ENCODE measurements at places on chromosomes 7 and 10. TPM values are rescaled to one million over a fixed set of nuclear protein-coding genes. Genes with fewer than 3 reads are reported as not detected.

The GATA3 gene
- total RNA-seq = 2.0 TPM

The USP54 gene
- total RNA-seq = 32.6 TPM

The CARD11 gene
- total RNA-seq = 1.8 TPM

The MBLAC1 gene
- 1.8 TPM for total RNA-seq

- no peak for DNase-seq
Measured at GRCh38 chr10:127234306-127234800, 38.0 kb upstream of the INSYN2A start.

DNA sequence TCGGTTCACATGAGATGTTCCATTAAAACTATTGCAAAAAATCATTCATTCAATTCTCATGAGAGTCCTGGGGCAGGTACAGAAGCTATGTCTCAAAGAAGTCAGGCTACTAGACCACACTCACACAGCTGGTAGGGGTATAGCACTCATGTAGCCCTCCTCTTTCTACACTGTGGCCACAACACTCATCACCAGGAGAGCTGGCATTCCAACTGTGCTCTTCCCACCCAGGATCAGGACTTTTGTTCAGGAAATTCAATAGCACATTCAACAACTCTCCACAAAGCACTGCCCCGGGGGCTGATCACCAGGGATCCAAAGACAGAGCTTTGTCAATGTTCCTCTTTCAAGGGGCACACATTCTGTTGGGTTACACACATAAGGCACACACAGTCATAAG, 31.0 kb upstream of the C10orf90 start:
- no peak for DNase-seq

GRCh38 chr10:64075604-64076003, 554.4 kb downstream of the REEP3 start:
- DNase-seq = no peak

DNA sequence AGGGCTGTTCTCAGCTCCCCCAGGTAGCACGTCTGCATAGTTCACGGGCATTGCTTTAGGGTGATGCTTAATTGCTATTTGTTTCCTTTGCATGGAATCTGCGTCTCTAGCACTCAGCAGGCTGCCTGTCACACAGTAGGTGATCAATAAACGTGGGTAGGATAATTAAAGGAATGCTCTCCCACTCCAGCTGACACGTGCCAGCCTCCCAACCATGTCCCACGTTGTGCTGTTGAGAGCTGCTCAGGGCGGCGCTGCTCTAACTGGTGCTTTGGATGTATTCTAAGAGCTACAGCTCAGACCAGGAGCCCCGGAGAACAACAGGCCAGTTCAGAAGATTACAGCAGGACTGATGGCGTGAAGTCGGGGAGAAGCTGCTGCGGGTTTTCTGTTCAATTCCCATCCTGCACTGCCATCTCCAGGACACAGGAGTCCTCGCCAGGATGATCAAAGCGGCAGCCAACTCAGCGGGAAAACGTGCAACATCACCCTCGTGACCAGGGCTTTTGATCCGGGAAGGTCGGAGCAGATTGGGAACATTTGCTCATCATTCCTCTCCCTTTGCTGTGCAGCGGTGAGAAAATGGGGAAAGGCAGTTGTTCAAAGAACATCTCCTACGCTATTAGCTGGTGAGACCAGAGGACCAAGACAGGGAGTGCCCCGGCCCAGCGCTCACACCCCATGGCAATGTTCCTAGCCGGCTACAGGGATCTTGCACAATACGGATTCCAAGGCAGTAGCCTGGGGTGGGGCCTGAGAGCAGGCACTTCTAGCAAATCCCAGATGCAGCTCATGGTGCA, 50.5 kb upstream of the FOXK1 start:
- DNase-seq = peak; percentile 90

Data from aorta (tissue), 5 donors.